CD14-positive monocyte (primary cell): ENCODE measurements at places on chromosomes 12 and 14.

GRCh38 chr12:42582050-42582449, 7.5 kb downstream of the PRICKLE1 start:
- DNase-seq = no peak

- DNase-seq = no peak
These were observed 2.4 kb downstream of the ABCB9 start for GRCh38 chr12:122963941-122964265.

- DNase-seq = no peak
These were observed 2.4 kb upstream of the KRT7 start for GRCh38 chr12:52230364-52231281.

DNA sequence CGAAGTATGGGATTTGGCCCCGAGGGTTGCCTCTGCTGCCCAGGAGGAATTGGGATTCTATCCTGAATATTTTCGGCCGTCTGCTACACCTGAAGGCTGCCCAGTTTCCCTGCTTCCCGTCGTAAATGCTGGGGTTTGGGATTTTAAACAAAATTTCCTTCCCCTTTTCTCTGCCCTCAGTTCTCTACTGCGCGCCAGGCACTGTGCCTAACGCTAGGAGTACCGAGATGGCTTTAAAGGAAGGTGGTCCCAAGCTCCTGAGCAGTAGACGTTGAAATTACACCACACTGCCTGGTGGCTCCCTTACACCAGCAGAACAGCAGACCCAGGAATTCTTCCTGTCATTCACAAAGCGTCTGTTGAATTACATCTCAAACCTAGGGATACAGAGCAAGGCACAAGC, 566 bp upstream of the PRDM4 start:
- DNase-seq = peak; percentile 17

- no peak for DNase-seq
These were observed 26.7 kb downstream of the NTN4 start for GRCh38 chr12:95763809-95764253.

DNA sequence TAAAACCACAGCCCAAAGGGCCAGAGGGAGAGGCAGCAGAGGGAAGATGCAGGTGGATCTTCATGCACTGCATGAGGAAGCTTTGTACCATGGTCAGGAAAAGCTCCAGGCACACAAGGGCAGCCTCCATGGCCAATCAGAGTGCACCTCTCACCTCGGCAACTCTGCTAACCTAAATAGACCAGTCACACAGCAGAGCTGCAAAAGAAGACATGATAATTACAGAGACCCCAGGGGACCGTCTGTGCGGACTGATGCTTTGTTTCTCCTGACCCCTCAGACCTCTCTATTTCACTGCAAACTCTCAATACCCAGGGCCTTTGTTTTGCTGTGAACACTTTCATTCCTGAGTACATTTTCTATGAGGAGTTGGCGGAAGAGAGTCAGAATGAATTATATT, 10.7 kb upstream of the TCL1B start:
- no peak for DNase-seq

- peak; percentile 69 for DNase-seq
These were observed 52.1 kb downstream of the SLC15A4 start for GRCh38 chr12:128771681-128772080.

GRCh38 chr14:61841145-61841544, 78.9 kb downstream of the SNAPC1 start:
- no peak for DNase-seq

DNA sequence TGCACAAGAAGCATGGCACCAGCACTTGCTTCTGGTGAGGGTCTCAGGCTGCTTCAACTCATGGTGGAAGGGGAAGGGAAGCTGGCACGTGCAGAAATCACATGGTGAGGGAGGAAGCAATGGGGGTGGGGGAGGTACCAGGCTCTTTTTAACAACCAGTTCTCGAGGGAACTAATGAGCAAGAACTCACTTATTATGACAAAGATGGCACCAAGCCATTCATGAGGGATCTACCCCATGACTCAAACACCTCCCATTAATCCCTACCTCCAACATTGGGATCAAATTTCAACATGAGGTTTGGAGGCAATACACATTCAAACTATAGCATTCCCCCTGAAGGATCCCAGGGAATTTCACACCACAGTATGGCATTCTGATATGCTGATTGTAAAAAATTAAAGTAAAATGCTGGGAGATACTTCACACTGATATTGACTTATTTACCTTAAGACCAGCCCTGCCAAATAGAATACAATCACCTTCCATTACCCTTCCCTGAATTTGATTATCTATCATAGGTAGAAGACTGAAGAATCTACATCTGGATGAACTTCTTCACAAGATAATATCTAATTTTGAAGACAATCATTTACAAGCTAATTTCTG, 201.7 kb upstream of the PLXNC1 start:
- DNase-seq = no peak

DNA sequence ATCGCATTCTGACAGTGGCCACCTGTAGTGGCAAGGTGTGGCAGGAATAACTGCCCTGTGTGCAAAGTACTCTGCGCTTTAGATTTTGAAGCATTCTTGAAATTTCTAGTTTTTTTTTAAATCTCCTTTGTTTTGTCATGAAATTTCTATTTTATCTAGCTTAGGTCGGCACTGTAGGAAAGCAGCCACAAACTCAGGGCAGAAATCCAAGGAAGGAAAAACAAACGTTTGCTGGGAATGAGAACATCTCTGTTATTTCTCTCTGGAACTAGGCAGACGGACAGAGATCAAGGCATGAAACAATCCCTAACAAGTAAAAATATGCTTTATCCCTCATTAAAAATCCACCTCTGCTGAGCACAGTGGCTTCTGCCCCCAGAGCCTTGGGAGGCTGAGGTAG, 1.3 kb upstream of the NR2C1 start:
- no peak for DNase-seq

- no peak for DNase-seq
These were observed 1.6 kb downstream of the ART4 start for GRCh38 chr12:14841761-14842160.

GRCh38 chr12:128857133-128857763, 4.0 kb downstream of the GLT1D1 start:
- DNase-seq = peak; percentile 83

DNA sequence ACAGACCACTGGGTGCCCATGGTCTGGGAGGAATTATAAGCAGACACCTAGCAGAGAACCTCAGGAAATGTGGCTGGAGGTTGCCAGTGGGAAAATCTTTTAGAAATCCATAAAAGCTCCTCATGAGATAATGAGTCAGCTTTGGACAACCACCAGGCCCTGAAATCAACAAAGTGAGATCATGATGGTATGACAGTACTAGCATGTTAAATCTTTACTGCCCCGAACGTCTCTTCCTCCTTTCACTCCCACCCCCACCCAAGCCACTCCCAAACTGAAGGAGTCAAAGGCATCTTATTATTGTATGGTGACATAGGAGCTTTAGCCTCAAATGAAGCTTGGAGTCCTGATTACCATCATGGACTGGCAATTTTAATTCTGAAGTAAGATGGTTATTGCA, 240.0 kb downstream of the DIO2 start:
- DNase-seq = no peak

GRCh38 chr12:9707864-9708808, 24.8 kb downstream of the CLECL1 start:
- DNase-seq = peak; percentile 47

GRCh38 chr12:59620326-59620725, 24.5 kb downstream of the SLC16A7 start:
- DNase-seq = peak; percentile 54

DNA sequence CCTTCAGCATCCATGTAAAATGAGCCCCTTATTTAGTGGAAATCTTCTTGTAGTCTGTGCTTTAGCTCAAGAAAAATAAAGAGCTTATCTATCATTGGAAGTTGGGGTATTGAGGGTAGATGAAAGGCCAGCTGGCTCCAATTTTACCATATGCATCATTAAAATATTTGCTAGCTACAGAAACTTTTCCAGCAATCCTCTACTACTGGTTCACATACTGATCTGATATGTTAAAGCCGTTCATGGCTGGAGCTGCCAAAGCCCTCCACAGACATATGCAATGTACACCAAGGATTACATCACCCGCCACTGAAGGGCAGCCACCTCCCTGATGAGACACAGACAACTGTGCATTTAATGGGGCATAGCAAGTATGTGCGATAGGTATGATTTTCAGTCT, 1205.3 kb downstream of the GALC start:
- no peak for DNase-seq

DNA sequence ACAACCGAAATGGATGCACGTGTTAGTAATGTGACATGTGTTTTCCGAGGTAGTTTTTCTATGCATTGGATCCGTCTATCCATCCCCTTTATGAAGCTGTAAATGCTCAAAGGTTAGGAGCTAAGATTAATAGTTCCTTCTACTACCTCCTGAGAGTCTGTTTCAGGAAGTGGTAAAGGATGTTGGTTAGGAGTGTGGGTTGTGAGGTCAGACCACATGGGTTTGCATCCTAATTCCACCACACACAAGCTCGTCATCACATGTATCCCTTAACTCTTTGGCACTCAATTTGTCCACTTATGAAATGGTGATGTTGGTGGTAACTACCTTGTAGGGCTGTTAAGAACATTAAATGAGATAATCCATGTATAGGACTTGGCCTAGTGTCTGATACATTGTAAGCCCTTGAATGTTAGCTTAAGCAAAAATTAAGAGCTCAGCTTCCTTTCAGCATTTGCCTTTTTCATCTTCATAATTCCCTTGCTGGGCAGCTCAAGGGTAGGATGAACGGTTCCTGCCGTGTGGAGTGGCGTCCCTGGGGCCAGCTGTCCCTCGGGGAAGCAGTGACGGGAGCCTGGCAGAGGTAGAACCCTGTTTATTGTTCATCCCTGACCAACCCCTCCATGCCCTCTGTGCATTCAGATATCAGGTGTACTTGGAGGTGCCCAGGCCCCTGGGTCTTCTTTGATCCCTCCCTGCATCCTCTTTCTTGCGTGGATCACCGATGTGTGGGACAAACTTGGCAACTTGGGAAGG, 52.3 kb downstream of the TSPAN9 start:
- DNase-seq = no peak

DNA sequence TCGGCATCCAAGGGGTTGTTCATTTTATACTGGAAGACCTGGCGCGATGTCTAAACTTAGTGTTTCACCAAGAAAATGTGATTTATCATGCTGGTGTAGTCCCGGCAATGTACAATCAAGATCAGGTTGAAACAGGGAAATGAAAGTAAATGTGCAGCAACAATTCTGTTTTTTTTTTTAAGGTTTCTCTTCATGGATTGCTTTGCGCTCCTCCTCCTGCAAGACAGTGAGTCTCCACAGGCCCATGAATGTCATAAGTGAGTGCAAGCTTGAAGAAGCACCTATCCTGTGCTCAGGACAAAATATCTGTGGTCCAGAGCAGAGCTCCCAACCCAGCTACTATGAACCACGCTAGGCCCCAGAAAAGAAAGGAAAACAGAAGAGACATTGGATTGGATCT, 143.4 kb downstream of the KCNK10 start:
- peak; percentile 17 for DNase-seq

DNA sequence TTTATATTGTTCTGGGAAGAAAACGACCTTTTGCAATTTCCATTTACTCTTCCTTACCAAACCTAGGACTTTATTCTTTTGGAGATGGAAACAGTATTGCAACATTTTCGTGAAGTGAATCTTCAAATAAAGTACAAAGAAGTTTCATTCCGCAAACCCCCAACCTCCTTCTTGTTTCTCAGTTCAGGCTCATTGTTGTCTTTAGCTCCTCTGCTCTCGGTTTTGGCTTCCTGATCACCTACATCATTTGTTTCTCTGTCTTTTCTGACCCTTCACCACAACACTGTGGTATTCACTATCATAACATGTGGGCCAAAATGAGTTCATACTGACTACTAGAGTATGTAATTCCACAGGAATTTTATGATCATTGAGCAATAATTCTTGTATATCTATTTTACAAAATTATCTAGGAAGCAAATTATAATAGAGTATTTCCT, 266.8 kb downstream of the ADAMTS20 start:
- DNase-seq = no peak

DNA sequence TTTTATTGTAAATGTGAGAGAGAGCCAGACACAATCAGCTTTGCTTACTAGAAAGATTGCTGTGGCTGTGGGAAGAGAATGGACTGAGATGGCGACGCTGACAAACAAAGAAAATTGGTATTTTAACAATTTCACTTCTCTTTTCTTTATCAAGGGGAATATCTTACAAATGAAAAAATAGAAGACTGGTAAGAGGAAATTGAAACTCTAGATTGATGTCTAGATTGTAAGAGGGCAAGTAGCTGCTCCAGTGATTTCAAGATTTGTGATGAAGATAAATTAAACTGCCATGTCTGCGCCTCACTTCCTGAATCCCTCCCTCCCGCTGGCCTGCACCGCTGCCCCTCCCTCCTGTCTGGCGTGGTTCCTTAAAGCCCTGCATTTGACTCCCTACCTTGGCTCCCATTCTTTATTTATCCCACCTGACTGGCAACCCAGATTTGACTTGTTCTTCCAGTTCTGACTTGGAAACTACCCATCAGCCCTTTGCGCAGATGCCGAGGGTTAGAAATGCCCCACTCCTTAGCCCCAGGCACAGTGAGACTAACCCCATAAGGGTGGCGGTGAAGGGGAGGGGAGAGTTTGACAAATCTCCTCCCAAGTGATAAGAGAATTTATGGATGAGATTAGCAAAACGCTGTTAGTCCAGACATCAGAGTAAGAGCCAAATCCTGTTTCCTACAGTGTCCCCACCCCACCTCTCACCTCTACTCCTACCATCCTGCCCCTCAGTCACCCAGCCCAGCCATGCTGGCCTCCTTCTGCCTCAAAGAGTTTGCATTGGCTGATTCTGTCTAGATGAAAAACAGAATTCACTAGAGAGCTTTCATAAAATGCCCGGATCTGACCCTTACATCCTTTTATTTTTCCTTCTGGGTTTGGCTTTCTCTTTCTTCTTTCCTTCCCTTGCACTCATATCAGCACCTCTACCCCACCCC, 125.3 kb upstream of the ATF7IP start:
- peak; percentile 46 for DNase-seq
